ENCODE measurements at places on chromosomes 1 and 21. TPM values are rescaled to one million over a fixed set of nuclear protein-coding genes. Genes with fewer than 3 reads are reported as not detected.

Gene TBX19
- 6.3 TPM for total RNA-seq

Gene ZYG11A
- 0.35 TPM for total RNA-seq

- DNase-seq = peak; percentile 26
- no peak overlapping the region for H3K4me3 ChIP-seq
- H3K27ac ChIP-seq = no peak overlapping the region
- no peaks in the 10 kb centered on the region for H3K27me3 ChIP-seq
- peaks cover 6% of the 10 kb centered on the region for H3K36me3 ChIP-seq
These were observed 5.1 kb upstream of the CAPN8 start for GRCh38 chr1:223670458-223671159.

DNA sequence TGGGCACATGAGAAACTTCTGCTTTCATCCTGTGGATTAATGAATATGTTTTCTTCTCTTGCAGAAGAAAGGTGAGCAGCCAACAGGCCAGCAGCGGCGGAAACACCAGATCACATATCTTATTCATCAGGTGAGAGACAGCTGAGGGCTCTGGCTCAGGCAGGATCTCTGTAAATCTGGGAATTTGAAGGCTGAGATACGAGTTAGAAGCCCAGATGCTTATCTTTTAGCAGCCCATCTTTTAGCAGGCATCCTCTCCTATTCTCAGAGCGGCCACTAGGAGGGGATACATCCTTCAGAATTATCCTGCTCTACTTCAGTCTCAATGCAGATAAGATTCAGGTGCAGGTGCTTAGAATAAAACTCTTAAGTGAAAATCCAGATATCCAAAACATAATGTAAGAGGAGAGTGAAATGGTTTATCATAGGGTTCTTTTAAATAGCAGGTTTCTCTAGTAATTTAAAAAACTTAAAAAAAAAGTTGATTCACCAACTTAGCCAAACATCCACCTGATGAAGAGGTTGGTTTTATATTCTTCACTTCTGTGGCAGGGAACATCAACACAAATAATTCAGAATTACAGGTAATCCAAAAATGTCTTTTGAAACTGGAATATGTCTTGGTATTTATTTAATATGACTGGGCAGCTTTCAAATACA is 19.3 kb downstream of the SH2D2A start:
- DNase-seq = peak; percentile 65
- H3K4me1 ChIP-seq = peaks cover 16% of the 10 kb centered on the region
- no peaks in the 10 kb centered on the region for H3K27me3 ChIP-seq
- H3K36me3 ChIP-seq = peaks cover 27% of the 10 kb centered on the region

- no peak for DNase-seq
- no peaks in the 10 kb centered on the region for H3K27me3 ChIP-seq
These were observed 35.7 kb downstream of the NEK2 start for GRCh38 chr1:211639475-211640300.

Data from activated T-cell treated with anti-CD3 and anti-CD28 coated beads, Interleukin-2, amount 50 U/mL, for 72 hours (primary cell).